ENCODE measurements at places on chromosomes 1 and 21. TPM values are rescaled to one million over a fixed set of nuclear protein-coding genes. Genes with fewer than 3 reads are reported as not detected.

Gene TMEM52
- polyA plus RNA-seq: 2.1 TPM

Gene CCDC17
- 1.4 TPM for polyA plus RNA-seq

Gene BTBD8
- 1.6 TPM for polyA plus RNA-seq

Gene MAGOH
- polyA plus RNA-seq: 117 TPM

Gene PRCC
- polyA plus RNA-seq: 41.8 TPM

Data from esophagus (tissue), 2 donors.